ENCODE measurements at places on chromosomes 3 and 15.

DNA sequence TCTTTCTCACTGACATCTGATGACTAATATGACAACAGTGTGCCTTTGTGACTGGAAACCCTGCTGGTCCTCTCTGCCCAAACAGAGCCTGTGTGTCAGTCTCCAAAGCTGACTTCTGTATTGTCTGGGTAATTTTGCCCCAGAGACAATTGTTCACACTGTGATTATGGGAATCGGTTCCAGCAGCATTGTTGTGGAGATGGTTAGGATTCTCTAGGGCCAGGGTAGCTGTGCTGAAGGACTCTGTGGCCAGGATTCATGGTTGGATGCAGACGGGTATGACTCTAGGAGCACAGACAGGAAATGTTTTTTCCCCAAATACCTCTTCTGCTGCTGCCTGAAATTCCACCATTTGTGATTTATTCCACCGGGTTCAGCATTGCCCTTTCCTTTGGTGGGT lies 57.5 kb upstream of the ITGA11 start:
- no peak for DNase-seq

DNA sequence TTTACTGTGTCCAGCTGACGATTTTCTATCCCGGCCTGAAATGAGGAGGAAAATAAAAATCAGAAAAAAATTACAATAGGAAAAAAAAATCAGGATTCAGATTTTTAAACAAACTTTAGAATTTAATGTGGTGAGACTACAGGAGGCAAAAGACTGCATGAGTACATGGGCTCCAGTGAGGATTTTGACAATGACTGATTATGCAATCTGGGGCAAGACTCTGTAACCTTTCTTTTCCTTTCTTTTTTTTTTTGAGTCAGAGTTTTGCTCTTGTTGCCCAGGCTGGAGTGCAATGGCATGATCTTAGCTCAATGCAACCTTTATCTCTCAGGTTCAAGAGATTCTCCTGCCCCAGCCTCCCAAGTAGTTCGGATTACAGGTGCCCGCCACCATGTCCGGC lies 29.9 kb downstream of the SPG11 start:
- no peak for DNase-seq

DNA sequence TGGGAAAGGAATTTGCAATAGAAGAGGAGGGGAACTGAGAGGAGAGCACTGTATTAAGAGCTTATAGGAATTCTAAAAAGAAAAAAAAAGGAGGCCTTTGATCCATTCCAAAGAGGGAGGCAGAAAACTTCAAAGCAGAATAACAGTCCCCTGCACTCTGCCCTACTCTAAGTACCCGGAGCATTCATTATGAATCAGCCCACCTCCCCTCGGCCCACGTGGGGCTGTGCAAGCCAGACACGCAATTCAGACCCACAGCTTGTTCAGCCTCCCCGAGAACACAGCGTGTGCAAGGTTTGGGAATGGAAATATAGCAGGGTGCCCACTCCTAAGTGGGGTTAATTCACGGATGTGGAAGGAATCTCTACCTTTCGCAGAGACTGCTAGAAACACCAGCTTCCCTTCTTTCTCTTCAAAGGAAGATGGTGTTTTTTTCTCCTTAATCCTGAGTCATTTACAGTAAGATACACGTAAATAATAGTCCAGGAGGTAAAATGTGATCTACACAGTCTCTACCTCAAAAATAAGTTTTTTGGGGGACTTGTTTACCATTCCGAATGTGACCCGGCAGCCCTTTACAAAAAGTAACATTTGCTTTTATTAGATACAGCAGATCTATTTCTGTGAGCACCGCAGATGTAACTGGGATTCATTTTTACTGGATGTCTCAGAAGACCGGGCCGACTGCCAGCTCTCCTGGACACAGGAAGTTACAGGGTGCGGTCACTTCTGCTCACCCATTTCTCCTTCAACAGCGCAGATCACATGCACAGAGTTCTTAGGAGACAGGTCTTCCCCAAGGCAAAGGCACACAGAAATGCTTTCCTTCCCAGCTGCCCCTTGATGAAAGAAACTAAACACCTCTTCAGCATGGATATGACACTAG lies 768.5 kb upstream of the CFAP20DC start:
- no peak for DNase-seq

- DNase-seq, result no peak
These were observed 54.4 kb downstream of the PGPEP1L start for GRCh38 chr15:98953000-98953787.

- DNase-seq, result no peak
These were observed 301.8 kb upstream of the MCTP2 start for GRCh38 chr15:93929375-93930094.
